ENCODE measurements at places on chromosomes 6 and 20. TPM values are rescaled to one million over a fixed set of nuclear protein-coding genes. Genes with fewer than 3 reads are reported as not detected.
A peak's percentile ranks its signal among the peaks of the same experiment; 100 is the strongest.

- DNase-seq = peak; percentile 23
Observed at GRCh38 chr6:3732345-3733141, 19.0 kb downstream of the PXDC1 start.

GRCh38 chr6:166728884-166729530 is 102.0 kb upstream of the RPS6KA2 start:
- no peak for DNase-seq

The SNAP25 gene
- total RNA-seq = not detected

DNA sequence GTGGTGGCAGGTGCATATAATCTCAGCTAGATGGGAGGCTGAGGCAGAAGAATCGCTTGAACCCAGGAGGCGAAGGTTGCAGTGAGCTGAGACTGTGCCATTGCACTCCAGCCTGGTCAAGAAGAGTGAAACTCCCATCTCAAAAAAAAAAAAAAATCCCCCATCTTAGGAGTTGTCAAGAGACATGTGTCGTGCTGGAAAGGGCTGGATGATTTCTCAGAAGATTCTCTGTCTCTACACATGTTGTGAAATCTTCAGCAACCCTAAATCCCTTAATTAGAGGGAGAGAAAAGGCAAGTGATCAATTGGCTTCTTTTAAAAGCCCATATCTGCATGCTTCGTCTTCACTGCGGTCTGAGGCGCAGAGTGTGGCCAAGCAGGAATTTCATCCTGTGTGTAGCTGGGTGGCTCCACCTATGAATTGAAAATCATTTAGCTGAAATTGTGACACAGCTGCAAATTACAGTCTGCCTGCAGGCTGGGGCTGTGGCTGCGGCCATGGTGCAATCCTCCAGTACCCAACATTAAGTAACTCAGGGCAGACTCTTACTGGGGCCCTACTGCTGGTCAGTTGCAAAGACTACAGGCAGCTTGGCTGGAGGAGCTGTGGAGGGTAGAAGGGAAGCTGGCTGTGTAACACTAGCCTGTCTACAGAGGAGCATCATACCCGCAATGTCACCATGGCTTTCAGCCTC is 3.2 kb upstream of the TGM3 start:
- DNase-seq = peak; percentile 32

GRCh38 chr6:116113386-116113785 is 12.5 kb downstream of the COL10A1 start:
- no peak for DNase-seq

The HLA-G gene
- 2.5 TPM for total RNA-seq

- no peak for DNase-seq
Observed at GRCh38 chr20:54092021-54092420, 21.6 kb upstream of the BCAS1 start.

DNA sequence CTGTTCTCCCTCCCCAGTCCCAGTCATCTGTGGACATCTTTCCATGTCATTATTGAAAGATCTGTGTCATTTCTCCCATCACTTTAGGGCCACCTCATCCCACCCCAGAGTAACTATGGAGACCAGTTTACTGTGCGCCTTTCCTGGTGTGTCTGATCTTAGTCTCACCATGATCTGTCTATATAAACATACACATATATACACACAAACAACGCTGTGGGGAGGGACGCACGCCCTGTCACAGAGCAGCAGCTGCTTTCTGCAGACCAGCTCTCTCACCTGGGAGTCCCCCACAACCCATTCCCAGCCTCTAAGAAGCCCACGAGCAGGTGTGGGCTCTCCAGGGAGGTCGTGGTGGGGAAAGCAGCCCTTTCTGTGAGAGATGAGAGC is 68.1 kb upstream of the TOX2 start:
- DNase-seq = no peak

All from foreskin keratinocyte (primary cell).